ENCODE measurements at places on chromosomes 12 and 14.

DNA sequence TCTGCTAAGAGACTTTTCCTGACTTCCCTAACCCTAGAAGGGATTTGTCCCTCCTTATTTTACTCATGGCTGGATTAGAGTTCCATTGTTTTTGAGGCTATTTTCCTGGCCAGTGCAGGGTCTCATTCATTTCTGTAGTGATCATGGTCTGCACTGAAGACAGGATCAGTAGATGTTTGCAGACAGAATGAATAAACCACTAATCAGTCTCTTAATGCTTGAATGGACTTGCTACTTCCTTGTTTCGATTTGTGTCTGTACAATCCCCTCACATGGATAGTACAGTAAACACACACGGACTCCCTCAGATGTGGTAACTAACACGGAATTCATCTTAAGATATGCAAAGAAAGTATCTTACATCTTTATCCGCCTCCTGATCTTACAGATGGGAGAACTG lies 102.6 kb upstream of the PRB2 start:
- no peak for DNase-seq

DNA sequence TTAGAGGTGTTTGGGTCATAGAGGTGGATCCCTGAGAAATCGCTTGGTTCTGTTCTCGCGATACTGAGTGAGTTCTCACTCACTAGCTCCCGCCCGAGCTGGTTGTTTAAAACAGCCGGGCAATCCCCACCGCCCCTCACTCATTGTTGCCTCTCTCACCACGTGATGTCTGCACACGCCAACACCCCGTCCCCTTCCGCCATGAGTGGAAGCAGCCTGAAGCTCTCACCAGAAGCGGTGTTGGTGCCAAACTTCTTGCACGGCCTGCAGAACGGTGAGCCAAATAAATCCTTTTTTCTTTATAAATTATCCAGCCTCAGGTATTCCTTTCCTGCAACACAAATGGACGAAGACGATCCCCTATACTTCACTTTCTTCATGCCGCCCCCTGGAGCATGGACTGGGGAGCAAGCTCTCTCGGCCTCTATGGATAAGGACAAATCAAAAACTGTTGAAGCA lies 45.4 kb upstream of the CCND2 start:
- no peak for DNase-seq

- DNase-seq = peak; percentile 43
These were observed 33.4 kb downstream of the ANO4 start for GRCh38 chr12:100827901-100828520.

- DNase-seq = no peak
These were observed 37.8 kb downstream of the BCL2L14 start for GRCh38 chr12:12108441-12109058.

GRCh38 chr14:74362361-74362915 lies 14.2 kb downstream of the VRTN start:
- peak; percentile 58 for DNase-seq

GRCh38 chr12:51008329-51009055 lies 17.7 kb downstream of the SLC11A2 start:
- no peak for DNase-seq

GRCh38 chr14:92225731-92226130 lies 97.2 kb upstream of the SLC24A4 start:
- no peak for DNase-seq

GRCh38 chr12:19737019-19737418 lies 297.7 kb downstream of the AEBP2 start:
- no peak for DNase-seq

DNA sequence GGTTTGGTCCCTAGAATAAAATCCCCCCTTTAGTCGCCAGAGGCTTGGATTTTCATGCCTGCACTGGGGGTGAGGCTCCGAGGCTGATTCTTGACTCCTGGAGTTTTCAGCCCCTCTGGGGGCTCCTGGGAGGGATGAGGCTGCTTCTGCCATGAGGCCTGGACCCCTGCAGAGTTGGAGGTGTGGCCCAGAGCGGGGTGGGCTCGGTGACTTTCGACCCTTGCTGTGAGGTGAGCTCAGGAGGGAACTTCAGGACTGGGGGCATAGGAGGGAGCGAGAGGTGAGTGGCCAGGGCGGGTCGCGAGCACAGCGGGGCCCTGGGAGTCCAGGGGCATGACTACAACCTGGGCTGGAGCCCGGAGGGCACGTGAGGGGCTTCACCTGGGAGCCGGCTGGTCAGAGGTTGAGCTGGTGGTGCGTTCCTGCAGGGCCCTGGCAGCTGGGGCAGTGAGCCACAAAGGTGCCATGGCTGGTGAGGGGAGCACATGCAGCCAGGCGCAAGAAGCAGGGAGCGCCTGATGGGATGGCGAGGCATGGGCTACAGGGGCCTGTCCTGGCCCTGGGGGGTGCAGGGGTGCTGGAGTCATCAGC lies 168.2 kb downstream of the KIF26A start:
- no peak for DNase-seq

GRCh38 chr12:10304161-10304574 lies 3.5 kb upstream of the KLRD1 start:
- DNase-seq = peak; percentile 76

- DNase-seq = no peak
These were observed 5.4 kb downstream of the KIF26A start for GRCh38 chr14:104143521-104144452.

DNA sequence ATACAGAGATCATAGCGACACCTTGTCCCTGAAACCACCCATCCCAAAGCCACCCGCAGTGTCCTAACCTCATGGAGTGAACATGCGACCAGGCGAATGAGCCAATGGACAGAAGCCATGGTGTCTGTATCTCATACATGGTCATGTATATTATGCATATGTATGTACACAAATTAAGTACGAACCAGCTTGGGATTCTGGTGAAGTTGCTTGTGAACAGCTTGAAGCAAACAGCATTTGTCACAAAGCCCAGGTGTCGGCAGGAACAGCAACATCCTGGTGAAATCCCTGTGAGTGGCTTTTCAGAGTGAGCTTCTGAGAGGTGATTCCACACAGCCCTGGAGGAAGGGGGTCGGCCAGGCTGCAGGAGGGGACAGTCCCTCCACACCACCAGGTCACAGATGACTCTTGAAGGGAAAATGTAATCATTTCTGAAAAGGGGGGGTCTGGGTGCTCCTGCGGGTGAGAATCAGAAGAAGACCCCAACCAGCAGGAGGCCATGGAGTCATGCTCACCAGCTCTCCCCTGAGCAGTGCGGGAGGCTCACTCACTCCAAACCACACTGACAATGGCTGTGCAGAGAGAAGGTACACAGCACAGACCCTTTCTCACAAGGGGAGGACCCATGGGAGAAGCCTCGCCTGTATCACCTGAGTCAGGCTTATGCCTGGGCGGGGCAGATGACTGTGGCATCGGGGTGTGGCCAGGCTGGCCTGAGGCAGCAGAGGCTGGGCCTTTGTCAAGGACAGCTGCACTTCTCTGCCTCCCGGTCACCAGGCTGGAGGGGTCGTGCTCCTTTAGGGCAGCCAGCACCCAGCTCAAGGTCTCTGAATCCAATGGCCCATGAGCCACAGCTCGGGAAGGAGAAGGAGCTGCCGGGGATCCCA lies 14.3 kb downstream of the CHGA start:
- DNase-seq = peak; percentile 57

DNA sequence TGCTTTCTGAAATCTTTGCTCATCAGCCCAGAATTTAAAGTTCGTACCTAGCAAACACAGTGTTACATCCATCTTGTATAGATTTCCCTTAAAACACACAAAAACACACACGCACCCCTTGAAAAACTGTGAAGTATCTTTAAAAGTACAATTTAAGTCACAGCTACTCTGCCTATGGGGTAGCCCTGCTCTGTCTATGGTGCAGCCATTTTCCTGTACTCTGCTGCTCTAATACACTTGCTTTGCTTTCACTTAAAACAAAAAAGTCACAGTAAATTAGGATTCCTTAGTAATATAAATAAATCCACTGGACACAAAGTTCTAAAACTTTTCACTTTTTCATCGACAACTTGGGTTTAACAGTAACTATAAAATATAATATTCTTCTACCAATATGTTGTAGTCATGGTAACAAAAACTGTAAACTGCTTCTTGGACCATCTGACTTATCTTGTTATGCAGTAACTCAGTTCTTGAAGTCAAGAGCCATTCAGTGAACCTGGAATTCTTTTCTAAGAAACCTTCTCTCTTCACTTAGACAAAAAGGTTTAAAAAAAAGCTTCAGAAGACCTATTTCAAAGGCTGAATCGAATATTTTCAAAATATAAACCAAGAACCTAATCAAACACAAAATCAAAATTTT lies 63.5 kb downstream of the MED13L start:
- no peak for DNase-seq

GRCh38 chr12:91810531-91811451 lies 334.9 kb downstream of the BTG1 start:
- no peak for DNase-seq

DNA sequence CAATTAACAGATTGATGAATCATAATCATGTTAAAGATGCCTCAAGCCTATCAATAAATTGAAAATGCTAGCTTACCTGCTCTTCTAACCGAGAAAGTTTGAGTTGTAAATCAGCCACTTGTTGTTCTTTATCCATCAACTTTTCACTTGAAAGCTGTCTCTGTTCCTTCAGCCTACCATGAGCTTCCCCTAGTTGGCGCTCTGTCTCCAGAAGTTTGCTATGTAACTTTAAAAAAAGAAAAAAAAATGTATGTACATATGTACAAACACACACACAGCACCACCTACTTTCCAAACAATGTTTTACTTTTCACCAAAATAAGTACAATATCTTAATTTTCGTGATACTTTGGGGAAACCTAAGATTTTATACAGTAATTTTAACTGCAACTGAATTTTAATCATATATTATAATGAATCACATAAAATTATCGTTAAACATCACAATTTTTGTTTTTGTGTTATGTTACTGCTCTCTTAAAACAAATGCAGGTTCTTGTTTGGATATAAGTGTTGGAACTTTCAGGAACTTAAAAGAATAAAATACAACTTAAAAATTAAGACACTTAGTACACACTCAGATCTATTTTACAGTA lies 101.2 kb downstream of the EEA1 start:
- DNase-seq = peak; percentile 30

DNA sequence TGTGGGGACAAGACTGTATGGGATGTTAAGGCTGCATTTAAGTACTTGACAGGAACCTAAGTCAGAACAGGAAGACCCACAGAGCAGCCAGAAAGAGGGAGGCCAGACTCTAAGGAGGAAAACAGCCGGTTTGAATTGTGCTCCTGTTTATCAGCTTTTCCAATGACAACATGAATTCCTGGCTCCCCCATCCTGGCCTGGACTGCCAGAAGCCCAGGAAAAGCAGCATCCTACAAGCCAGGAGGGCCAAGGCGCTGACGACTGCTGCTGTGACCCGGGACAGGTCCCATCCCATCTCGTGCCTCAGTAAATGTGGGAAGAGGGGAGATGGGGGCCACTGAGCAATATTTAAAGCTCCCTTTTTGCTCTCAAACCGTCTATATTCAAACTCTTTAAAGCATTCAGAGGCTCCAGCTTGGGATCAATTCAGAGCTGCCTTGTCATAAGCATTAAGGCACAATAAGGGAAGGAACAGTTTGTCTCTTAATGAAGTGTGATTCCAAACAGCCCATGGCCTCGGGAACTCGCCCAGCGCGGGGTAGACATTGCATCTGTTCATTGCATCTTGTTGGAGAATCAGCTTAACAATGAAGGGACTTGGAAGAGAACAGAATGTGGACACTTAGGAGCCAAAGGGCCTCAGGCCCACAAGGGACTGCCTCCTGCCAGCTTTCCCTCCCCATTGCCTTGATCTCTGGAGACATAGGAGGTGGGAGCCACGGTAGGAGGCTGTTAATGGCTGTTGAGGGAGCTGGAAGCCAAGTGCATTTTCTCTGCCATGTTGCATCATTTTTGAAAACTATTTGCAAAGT lies 49.6 kb downstream of the CMKLR1 start:
- DNase-seq = no peak

- no peak for DNase-seq
These were observed 2.9 kb upstream of the RTL1 start for GRCh38 chr14:100906420-100906819.

GRCh38 chr12:52058631-52059361 lies 7.6 kb downstream of the NR4A1 start:
- DNase-seq = no peak

- DNase-seq = no peak
These were observed 1.7 kb downstream of the EVL start for GRCh38 chr14:100066962-100067361.

- peak; percentile 86 for DNase-seq
These were observed at the start of gene SOS2 for GRCh38 chr14:50231475-50232275. Gene SOS2 (minus strand): TSS chr14:50231578. CDS start chr14:50231283, 295 bp downstream.

DNA sequence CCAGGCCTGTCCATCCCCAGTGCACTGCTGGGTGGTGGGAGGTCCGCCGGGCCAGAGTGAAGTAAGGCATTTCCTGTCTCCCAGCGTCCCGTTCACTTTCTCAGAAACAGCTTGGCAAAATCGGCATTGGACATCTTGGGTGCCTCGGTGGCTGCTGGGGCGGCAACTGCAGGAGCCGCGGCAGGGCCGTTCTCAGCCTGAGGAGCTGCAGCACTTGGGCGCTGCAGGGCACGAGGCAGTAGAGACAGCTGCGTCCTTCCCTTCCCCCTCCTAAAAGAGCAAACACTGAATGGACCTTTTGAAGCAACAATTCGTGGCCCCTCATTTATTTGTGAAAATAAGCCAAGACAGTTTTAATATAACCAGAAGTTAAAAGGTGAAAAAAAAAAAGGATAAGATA lies 8.3 kb downstream of the FICD start:
- no peak for DNase-seq

DNA sequence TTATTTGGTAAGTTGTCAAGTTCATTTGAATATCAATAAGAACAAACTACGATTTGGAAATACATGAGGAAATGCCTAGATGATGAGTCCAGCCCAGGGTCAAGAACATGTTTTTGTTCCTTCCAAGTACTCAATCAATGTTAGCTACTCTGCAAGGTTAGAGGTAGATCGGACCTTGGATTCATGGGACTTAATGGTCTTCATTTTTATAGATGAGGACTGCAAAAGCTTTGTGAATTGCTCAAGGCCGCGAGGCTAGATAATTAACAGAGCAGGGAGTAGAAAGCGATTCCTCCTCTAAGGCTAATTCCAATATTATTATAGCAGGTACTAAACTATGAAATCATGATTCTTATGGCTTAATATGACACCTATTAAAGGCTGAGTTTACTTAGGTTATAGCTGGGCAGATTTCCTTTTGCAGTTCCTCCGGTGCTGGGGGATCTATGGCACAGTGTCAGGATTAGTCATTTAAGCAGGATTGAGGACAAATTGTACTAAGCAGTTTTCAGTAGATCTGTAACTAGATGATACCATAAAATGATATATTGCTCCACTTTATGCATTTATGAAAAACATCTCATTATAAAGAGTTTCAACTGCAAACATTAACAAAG lies 19.8 kb downstream of the NR1H4 start:
- DNase-seq = no peak
